AG04450 (cell line): ENCODE measurements at places on chromosomes 4 and X.

DNA sequence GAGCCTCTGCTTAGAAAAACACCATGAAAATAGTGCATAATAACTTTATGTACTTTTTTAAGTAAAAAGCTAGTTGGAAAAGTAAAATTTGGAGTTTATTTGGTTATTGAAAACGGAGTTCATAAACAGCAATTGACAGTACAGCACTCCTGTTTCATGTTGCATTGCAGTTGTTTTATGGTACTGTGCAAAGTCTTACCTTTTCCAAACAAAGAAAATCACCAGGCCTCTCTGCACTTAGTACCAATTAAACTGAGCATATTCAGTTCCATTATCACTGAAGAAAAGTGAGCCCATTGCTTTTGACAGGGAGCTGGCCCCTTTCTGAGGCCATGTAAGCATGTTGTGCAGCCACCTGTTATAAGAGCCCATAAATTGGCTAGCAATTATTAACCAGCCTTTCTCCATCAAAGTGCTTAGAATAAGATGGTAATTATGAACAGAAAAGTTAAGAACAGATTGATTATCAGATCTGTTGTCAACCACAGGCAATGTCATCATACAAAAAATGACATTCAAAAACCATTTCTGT lies 376.6 kb upstream of the EMCN start:
- DNase-seq: no peak

DNA sequence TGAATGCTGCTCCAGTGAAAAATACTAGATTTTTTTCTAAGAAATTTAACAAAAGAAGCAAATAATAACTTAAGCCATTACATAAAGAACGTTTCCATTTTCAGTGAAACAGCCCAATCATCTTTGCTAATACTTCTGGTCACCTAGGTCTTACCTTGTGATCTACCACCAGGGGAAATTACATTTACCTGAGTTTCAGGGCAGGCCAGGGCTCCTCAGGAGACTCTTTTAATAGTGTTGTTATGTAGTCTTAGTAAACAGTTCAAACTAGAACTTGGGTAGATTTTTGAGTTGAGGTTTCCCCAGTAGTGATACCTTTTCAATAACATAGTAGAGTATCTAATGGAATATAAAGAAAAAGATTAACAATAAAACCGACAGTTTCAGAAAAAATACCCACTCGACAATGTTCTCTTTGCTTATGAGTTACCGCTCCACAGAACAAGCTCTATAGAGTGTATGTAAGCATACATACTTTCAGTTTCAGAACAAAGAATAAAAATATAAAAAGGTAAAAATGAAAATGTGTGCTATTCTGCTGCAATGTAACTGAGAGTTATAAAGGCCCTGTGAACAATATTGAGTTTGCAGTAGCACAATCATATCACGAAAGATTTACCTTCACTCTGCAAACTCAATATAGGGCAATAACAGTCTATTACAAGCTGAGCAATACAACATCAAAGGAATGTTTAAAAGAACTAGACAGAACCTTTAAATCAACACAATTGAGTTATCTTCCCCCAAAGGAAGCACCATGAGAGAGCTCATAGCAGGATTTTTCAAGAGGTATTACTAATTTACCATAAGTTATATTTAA lies 165.8 kb downstream of the ATOH1 start:
- DNase-seq: no peak

DNA sequence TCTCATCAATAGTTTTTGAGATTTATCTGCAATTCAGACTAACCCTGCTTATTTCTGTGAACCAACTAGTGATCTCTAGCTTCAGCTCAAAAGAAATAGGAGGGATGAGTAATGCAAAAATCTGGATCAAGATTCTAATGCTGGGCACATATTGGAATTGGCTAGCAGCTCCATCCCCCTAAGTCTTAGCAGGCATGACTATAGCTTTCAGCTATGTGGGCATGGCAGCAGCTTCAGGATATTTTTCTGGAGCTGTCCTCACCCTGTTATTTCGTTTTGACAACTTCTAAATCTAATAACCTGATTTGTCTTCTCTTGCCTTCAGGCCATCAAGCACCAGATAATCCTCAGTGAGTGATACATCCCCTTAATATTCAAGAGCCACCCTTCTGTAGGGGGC lies 50.8 kb upstream of the GNPDA2 start:
- DNase-seq: no peak

- DNase-seq: no peak
Observed at GRCh38 chrX:38166478-38167083, 54.1 kb downstream of the SRPX start.
